ENCODE measurements at places on chromosomes 5 and 9. TPM values are rescaled to one million over a fixed set of nuclear protein-coding genes. Genes with fewer than 3 reads are reported as not detected.

KLF9 gene
- total RNA-seq, result 44.0 TPM

LEAP2 gene
- 0.13 TPM for total RNA-seq

ADAMTSL2 gene
- total RNA-seq, result not detected

DNA sequence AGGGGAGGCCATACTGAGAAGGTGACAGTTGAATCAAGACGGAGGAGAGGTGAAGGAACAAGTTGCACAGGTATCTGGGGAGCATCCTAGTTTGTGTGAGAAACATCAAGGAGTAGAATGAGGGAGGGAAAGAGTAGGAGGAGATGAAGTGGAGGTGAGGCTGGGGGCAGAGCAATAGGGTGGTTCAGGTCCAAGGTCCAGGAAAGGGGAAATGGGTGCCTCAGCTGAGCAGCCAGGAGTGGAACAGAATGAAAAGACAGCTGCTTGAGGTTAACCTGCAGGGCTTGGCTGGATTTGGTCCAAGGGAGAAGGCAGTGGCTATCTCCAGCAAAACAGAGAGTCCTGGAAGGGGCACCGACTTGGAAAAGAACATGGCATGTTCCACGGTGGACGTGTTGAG lies 5.3 kb downstream of the SLC1A1 start:
- DNase-seq, result no peak

Data from bronchial epithelial cell (primary cell).